ENCODE measurements at places on chromosomes 12 and 14.

- no peak for DNase-seq
Observed at GRCh38 chr14:20684662-20685456, 499 bp downstream of the RNASE4 start.

GRCh38 chr14:23588884-23589598 is 10.5 kb upstream of the JPH4 start:
- DNase-seq, result peak; percentile 73

DNA sequence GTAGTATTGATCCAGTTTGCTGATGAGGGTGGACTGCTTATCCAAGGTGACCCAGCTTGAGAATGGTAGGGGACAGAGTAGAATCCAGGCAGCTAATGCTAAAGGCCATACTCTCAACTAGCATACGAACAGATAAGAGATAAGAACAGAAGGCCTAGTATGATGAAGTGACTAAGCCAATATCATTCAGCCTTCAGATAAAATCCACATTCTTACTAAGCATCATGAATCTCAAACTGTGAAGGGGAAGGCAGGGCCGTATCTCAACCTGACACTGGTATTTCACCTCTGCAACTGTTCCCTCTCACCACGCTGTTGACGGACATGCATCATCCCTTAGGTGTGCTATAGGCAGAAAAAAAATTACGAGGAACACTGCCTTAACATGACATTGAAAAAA is 8.1 kb upstream of the CKAP4 start:
- no peak for DNase-seq

GRCh38 chr14:42715316-42715715 is 1108.6 kb downstream of the LRFN5 start:
- DNase-seq, result no peak

DNA sequence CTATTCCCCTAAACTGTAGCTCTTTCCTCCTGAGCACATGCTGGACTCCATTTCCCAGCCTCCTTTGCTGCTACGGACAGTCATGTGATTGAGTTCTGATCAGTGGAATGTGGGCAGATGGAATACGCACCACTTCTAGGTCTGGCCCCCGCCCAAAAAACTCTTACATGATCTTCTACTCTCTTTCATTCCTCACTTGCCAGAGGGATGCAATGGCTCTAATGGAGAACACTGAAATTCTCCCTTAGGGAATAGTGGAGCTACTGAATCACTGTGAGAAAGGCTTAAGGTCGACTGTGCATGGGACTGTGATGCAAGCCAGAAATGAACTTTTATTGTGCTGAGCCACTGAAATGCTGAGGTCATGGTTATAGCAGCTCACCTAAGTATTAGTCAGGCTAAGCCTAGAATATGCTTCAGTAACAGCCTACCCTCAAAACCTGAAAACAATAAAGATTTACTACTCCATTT is 13.0 kb upstream of the TMED2 start:
- no peak for DNase-seq

DNA sequence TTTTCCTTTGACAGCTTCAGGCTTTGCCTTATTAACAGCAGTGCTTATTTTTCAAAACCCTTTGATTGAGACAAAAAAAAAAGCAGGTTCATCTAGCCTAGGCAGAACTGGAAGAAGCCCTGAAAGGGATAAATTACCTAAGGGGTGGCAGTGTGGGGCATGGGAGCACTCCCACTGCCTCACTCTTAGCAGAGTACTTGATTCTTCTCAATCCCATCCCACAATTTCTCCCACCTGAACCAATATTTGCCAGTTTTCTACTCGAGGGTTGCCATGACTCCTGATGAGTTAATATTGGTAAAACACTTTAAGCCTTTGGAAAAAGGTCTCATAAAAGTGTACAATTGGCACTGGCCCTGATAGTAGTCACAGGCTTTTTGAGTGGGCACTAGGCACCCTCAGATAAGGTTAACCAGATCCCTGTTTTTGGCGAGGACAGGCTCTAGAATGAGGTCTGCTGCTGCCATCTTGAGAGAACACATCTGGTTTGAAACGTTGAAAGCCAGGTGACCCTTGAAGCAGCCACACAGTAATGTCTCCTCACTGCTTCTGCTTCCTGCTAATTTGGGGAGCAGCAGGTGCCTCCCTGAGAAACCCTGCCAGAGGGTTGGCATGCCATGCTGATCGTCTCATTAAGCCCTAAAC is 320.0 kb downstream of the RAD51B start:
- no peak for DNase-seq

GRCh38 chr14:59148334-59148900 is 40.0 kb upstream of the DAAM1 start:
- no peak for DNase-seq

- DNase-seq, result no peak
Observed at GRCh38 chr14:96790186-96790585, 7.0 kb upstream of the VRK1 start.

DNA sequence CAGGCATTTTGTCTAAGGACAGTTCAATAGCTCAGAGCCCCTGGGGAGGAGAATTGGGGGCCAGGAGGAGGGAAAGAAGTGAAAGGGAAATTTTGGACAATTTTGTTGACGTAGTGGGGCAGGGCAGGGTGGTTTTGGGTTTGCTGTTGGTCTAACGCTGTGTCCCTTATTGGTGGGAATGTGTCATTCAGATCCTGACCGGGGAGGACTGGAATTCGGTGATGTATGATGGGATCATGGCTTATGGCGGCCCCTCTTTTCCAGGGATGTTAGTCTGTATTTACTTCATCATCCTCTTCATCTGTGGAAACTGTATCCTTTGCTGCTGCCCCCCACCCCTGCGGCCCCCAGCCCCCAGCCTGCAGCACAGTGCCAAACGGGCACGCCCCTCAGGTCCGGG is 212.1 kb upstream of the FKBP4 start:
- no peak for DNase-seq

DNA sequence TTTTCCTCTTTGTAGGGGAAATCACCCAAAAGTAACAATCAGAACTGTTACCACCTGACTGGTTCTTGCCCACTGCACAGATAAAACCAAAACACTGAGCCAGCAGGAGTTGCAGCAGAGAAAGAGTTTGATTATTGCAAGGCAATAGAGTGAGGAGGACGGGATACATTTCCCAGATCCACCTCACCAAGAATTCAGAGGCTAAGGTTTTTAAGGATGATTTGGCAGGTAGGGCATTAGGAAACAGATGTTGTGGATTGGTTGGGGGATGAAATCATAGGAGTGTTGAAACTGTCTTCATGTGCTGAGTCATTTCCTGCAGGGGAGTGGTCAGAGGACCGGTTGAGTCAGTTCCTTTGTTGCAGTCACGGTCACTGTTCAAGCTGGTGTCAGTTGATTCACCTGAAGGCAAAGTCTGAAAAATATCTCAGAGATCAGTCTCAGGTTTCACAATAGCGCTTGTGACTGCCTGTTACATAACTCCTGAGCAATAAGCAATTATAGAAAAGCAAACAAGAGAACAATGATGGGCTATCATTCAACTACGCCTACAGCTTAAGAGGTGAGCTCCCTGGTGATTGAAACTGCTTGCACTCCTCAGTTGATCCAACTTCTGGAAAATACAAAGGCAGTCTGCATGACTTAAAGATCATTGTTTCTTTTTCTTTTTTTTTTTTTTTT is 20.3 kb upstream of the AMN1 start:
- peak; percentile 53 for DNase-seq

- no peak for DNase-seq
Observed at GRCh38 chr14:34682787-34683321, 31.5 kb downstream of the CFL2 start.

DNA sequence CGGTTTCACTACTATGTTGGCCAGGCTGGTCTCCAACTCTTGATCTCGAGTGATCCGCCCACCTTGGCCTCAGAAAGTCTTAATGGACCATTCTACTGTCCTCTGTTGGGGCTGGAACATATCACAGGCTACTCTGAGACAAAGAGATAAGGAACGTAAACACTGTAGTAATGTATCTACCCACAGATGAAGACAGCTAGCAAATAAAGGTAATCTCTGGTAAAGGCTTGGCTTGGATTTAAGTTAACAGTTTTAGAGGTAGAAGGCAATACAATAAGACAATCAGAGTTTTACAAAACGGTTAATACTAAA is 44.6 kb upstream of the ISM2 start:
- DNase-seq, result no peak

DNA sequence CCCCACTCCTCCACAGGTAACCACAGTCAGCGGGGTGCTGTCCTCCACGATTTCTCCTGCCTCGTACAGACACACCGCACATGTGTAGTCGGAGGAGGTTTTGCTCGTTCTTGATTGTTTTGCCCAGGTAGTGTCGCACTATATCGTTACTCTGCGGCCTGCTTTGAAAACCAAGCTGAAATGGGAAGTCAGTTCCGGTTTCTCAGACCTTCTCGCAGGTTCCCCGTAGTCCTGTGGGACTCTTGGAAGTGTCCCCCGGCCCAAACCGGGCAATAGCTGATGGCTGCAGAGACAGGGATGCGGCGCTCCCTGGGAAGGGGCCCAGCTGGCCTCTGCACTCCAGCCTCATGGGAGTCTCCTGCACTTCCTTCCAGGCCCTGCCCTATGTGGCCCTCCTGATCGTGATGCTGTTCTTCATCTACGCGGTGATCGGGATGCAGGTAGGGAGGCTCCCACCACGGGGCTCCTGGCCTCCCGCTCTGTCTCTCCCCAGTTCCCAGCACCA is 141.3 kb upstream of the FKBP4 start:
- DNase-seq, result no peak

DNA sequence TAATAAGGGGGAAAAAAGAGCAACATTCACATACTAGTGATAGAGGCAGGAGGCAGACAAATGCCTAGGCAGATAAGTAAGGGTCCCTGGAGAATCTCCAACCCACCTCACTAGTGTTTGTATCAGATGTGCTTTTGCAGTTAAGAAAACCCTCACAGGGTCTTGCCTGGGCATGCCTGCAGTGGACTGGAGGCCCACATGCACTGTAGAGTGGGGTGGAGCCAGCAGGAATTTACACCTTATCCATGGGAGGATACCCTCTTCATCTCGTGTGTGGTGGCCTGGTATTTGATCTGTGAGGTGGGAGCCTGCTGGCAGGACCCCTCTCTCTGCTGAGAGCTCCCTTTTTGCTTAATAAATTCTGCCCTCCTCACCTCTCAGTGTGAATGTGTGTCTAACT is 238.0 kb upstream of the SLC16A7 start:
- no peak for DNase-seq

DNA sequence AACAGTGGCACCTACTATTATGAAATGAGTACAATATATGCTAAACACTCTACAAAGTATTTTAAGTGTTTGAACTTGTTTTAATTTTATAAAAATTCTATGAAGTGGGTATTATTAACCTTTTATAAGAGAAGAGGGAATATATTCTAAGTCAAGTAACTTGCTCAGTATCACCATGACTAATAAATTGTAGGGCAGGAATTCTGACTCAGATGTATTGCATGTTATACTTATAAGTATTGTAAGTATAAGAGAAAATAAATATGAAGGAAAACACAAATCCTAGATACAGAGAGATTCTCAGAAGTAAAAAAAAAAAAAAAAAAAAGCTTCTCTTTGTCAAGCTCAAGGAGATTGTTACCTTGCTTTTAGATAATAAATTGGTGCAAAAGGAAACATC is 893.2 kb downstream of the SLC16A7 start:
- DNase-seq, result no peak

GRCh38 chr12:532908-533565 is 73.3 kb downstream of the B4GALNT3 start:
- DNase-seq, result no peak

- no peak for DNase-seq
Observed at GRCh38 chr14:59026081-59026480, 162.4 kb upstream of the DAAM1 start.

DNA sequence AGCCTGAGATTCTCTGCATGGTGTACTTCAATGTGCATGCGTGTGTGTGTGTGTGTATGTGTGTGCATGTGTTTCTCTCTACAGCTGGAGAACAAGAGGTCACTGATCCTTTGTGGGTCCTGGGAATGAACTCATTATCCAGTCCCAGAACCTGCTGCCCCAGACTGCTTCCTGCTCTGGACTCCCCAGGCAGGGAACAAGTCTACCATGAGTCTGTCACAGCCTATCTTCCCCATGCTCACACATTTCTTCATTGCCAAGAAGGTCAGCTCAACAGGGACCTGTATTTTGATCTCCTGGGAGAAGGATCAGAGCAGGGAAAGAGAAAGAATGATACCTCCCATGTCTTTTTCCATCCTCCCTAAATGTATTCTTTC is 2.9 kb upstream of the AGAP2 start:
- no peak for DNase-seq

GRCh38 chr14:28121512-28122297 is 644.9 kb upstream of the FOXG1 start:
- no peak for DNase-seq
